Activated CD4-positive, alpha-beta T cell treated with anti-CD3 and anti-CD28 coated beads for 4 hours (primary cell): ENCODE measurements at places on chromosomes 4 and X.

DNA sequence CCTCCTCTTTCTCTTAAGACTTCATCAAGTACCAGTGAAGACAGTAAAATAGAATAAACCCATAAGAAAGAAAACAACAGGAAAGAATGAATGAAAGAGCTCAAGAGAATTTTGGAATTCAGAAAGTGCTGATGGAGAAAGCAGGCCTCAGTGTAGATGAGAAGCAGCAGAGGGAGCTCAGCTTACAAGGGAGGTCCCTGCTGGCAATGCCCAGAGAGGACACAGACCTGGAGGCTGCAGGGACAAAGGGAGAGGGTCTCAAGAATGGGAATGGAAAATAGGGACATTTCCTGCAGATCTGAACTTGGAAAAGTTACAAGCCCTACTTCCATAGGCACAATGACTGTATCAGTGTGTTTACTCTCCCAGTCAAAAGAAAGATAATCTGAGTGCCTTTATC is 64.5 kb upstream of the MAGEA10 start:
- no peak for DNase-seq

DNA sequence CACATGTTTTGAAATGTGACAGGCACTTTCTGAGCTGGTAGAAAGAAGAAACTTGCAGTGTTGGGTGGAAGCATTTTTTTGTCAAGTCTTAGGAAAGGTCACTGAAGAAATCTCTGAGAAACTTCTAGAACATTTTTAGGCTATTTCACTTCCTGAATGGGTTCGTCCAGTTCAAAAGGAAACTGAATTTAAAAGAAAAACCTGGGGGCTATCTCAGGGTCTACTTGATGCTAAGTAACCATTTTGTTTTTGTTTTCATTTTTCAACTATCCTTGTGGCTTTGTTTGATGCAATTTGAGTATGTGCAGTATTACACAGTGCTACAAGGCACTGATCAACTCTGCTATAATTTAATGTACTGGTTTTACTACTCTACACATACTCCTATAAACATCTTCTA is 34.0 kb upstream of the AMOT start:
- no peak for DNase-seq

DNA sequence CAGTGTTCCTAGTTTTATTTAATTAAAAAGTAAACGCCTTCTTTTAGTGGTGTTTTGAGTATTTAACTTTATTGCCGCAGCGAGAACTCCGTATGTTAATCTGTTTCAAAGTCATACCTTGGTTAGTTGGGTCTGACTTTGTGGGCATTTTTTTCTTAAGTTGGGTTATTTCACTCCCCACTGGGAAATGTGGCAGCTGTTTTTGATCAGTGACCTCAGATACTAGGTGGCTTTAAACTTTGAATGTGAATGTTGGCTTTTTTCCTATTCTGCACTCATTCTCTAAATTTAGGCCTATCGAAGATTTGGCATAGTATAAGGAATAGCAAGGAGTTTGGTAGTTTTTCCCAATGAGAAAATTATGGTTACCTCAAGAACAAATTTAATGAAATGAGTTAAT is 85.9 kb downstream of the FIP1L1 start:
- no peak for DNase-seq

DNA sequence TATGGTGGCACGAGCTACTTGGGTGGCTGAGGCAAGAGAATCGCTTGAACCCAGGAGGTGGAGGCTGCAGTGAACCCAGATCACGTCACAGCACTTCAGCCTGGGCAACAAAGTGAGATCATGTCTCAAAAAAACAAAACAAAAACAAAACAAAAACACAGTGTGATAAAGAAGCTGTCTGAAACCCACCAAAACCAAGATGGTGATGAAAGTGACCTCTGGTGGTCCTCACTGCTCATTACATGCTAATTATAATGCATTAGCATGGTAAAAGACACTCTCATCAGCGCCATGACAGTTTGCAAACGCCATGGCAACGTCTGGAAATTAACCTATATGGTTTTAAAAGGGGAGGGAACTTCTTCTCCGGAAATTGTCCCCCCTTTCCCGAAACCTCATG is 29.4 kb upstream of the OPHN1 start:
- DNase-seq, result no peak

- DNase-seq, result no peak
Measured at GRCh38 chr4:160592258-160592657, 1489.4 kb downstream of the RAPGEF2 start.

DNA sequence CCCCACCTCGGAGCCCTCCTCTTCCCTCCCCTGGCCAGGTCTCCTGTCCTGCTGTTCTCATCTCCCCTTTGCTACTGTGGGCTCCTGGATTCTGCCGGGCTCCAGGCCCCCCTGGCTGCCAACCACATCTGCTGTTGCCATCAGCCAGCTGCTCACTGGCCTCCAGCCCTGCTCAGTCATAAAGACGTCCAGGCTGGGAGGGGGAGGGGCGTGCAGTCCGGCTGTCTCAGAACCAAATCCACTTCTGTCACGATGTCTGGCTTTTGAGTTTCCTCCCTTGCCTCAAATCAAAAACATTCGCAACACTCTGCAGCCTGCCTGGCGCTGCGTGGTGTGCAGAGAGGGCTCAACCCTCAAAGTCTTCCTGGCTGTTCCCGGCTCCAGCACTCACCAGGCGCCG is 7.1 kb downstream of the RASL11B start:
- no peak for DNase-seq

GRCh38 chr4:23006756-23007155 is 314.0 kb downstream of the GBA3 start:
- DNase-seq, result no peak

- DNase-seq, result no peak
Measured at GRCh38 chr4:2925496-2925895, 37.7 kb downstream of the NOP14 start.

GRCh38 chrX:149467920-149468319 is 37.2 kb downstream of the IDS start:
- no peak for DNase-seq

- no peak for DNase-seq
Measured at GRCh38 chr4:74501579-74501978, 56.6 kb downstream of the AREG start.

DNA sequence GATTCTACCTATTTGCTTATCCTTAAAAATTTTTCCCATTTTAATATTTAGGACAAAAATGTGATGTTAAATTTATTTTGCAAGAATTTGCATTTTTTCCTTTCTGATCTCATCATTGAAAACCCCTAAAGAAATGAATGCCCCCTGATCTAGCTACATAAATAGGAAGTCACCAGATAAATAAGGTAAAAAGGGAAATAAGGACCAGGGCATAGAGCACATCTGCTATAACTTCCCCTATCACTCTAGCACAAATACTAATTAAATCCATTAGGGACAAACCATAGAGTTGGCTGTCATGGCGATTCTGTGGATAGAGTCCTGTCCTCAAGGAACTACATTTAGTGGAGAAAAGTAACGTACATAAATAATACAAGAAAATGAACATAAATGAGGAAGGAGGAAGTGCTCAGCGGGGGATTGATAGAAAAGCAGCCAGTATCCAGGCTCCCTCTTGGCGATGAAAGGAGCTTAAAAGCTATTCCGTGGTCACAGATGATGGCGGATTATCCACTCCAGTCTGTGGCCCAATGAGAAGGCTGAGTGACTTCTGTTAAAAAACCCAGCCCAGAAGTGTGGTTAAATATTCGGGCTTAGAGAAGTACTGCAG is 76.9 kb upstream of the RPL34 start:
- DNase-seq, result no peak

DNA sequence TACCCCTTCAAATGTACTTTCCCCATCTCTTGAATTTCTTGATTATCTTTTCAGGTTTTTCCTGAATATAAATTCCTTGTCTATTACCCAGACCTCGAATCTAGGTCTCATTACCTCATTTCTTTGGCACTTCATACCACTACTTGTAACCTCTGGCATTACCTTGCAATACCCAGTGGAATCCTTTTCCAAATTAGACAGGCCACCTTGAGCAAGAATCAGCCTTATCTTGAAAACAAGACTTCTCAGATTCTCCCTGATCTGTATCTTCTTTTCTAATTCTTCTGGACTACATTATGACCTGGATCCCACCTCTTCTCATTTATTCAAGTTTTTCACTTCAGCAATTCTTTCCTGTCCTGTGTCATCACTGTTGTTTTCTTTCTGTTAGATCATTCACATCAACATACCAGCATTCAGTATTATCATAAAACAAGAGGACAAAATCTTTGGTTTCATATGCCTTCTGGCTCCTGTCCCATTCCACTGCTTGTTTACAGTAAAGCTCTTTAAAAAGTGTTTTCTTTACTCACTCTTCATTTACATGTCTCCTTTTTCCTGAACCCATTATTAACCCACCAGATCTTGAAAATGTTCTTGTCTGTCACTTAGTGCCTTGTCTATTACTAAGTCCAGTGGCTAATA is 275.6 kb upstream of the HS3ST1 start:
- DNase-seq, result no peak

GRCh38 chr4:139962130-139962684 is 191.8 kb downstream of the MAML3 start:
- DNase-seq, result no peak

DNA sequence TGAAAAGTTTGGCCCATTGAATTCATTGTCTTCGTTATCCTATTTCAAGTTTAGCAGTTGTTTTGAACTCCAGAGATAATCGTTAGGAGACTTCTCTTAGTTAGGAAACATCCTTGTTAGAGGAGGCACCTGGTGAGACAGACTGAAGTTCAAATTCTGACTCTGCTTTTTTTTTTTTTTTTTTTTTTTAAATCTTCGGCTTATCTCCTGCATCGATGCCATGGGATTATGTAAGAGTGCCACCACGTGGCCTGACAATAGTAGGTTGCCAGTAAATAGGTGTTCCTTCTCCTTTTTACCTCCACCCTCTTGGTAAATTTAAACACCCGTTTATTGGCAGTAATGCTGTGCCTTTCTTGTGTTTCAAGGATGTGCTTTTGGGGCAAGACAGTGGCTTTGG is 149.3 kb downstream of the SOWAHB start:
- DNase-seq, result no peak

DNA sequence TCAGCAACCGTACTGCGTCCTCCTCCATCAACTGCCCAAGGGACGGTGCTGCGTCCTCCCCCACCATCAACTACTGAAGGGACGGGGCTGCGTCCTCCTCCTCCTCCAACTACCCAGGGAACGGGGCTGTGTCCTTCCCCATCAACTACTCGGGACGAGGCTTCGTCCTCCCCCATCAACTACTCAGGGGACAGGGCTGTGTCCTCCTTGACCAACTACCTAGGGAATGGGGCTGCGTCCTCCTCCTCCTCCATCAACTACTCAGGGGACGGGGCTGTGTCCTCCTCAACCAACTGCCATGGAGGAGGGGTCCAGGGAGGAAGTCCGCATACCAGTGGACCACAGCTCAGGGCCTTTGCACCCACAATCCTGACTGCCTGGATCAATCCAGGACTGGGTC is 24.4 kb downstream of the PPP2R3B start:
- DNase-seq, result no peak

- DNase-seq, result no peak
Measured at GRCh38 chr4:109910256-109910655, 2.4 kb upstream of the EGF start.

- DNase-seq, result no peak
Measured at GRCh38 chrX:111652719-111653118, 28.3 kb upstream of the ALG13 start.
